NT2/D1 (cell line): ENCODE measurements at places on chromosomes 4 and X.

- DNase-seq, result no peak
These were observed 3.3 kb downstream of the PCDH10 start for GRCh38 chr4:133152330-133152821.

DNA sequence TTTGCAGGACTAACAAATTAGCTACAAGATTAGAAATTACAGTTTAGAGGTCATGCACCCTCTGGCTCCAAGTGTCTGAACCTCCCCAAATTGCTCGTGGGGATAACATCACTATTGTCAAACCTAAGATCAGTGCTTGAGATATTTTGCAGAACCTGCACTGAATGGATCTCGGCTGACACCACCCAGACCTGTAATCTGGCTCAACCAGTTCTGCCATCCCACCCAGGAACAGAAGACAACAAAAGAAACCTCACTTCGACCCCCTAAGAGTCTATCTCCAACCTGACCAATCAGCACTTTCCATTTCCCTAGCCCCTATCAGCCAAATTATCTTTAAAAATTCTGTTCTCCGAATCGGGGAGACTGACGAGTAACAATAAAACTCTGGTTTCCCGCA, 318.7 kb downstream of the NAP1L3 start:
- DNase-seq, result no peak

GRCh38 chr4:7134737-7135388, 57.5 kb upstream of the SORCS2 start:
- no peak for DNase-seq

- DNase-seq, result peak; percentile 18
These were observed 42.2 kb downstream of the SH2D1A start for GRCh38 chrX:124388562-124388961.

DNA sequence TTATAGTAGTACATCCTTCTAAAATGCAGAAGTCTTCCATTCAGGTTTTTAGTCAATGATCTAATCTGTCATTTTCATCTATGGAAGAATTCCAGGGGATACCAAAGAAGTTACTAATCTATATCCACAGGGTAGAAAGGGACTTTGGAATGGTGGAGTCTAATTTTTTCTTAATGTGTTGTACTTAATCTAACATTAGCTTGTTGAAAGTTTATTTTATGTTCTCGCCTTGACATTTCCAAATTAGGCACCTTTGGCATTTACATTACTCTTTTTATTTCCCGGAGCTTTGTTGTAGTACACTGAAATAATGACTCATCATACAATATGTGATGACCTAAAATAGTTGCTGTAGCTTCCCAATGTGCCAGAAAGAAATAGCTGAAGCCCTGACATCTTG, 91.5 kb downstream of the HTR2C start:
- DNase-seq, result no peak

DNA sequence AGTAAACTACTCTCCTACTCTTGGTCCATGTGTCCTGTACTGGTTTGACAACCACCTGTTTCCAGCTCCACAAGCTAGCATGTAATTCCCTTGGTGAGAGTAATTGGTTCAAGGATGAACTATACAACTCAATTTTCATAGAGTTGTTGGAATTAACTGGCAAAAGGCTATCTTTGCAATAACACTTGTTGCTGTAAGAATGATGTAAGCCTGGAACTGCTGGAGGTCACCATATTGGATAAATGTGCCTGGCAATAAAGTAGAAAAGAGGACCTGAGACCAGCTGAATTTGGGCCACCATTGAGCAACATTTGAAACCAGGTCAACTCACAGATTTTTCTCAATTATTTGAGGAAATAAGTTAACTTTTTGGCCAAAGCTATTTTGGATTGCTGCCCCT, 175.5 kb downstream of the CAMK2D start:
- no peak for DNase-seq

GRCh38 chr4:130689181-130689580, 1593.2 kb downstream of the C4orf33 start:
- no peak for DNase-seq

- no peak for DNase-seq
These were observed 49.3 kb downstream of the CBR4 start for GRCh38 chr4:168960716-168961115.

DNA sequence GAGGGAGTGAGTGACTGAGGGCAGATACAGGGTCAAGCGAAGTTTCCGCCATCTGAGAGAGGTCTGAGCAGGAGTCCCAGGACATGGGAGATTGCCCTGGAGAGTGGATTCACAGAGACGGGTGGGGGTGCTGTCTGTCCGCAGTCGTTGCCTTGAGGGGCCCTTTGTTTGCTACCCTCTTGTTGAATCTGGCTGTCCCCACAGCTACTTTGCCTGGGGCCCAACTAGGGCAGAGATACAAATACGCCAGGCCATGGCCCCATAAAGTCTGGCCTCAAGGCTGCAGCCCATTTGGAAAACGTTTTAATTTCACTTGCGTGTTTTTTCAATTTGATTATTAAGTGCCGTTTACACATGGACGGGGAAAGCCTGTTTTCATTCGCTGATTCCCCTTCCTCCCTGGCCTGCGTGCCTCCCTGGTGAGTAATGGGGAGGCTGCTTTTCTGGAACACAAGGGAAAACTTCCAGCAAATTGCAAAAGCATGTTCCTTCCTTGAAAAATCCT, 134.4 kb downstream of the SMIM20 start:
- peak; percentile 46 for DNase-seq

DNA sequence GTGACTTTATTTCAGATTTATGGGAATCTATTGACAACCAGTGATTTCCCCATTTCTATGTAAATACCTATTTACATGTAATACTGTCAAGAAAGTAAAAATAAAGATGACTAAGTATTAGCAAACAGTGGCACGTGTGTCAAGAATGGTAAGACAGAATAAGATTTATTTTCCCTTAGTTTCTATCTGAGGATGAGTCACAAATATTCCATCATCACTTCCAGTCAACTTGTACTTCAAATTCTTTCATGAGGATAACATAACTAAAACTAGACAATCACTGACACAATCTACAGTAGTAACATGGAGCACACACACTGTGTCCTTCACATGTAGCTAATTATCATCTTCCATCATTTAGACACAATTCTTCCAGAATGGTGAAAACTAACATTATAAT, 625.3 kb upstream of the PCDH7 start:
- no peak for DNase-seq

- DNase-seq, result no peak
These were observed 98.2 kb upstream of the HHIP start for GRCh38 chr4:144547678-144548298.

- DNase-seq, result no peak
These were observed 301.2 kb downstream of the IL1RAPL1 start for GRCh38 chrX:28888416-28888815.

GRCh38 chrX:134669378-134670098, 11.3 kb upstream of the PLAC1 start:
- no peak for DNase-seq

DNA sequence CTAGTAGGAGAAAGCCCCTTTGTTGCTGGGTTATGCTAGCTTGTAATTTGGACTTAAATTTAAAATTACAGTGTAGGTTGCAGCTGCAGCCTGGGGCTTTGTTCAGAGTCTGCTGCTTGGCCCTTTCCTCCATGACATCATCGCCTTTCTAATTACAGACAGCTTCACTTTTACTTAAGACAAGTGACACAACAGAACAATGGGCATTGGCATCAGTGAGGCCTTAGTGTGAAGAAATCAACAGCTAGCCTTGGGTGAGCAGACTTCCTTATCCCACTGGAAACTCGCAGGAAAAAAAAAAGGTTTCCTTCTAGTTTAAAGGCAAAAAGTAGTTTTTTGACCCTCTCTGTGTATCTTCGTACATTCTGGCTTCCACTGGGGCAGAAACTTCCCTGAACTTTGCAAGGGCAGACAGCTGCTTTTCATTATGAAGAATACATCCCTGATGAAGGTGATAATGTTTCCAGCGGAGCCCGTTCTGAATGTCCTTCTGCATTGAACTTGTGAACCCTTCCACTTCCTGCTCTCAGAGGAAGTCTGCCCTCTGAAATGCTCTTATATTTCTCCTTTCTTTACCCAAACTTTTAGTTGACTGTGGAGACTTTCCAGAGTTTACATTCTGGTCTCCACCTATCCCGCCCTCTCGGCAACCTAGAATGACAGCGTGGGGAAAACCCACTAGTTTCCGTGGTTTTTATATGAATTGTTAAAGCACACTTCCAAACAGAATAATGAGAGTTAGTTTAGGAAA, 123.2 kb upstream of the FAM9C start:
- no peak for DNase-seq

- no peak for DNase-seq
These were observed 18.7 kb downstream of the FAM184B start for GRCh38 chr4:17762726-17763125.

GRCh38 chr4:89416960-89417359, 109.4 kb upstream of the GPRIN3 start:
- DNase-seq, result no peak
